H9 (cell line): ENCODE measurements at places on chromosomes 16 and 17. TPM values are rescaled to one million over a fixed set of nuclear protein-coding genes. Genes with fewer than 3 reads are reported as not detected.

DNA sequence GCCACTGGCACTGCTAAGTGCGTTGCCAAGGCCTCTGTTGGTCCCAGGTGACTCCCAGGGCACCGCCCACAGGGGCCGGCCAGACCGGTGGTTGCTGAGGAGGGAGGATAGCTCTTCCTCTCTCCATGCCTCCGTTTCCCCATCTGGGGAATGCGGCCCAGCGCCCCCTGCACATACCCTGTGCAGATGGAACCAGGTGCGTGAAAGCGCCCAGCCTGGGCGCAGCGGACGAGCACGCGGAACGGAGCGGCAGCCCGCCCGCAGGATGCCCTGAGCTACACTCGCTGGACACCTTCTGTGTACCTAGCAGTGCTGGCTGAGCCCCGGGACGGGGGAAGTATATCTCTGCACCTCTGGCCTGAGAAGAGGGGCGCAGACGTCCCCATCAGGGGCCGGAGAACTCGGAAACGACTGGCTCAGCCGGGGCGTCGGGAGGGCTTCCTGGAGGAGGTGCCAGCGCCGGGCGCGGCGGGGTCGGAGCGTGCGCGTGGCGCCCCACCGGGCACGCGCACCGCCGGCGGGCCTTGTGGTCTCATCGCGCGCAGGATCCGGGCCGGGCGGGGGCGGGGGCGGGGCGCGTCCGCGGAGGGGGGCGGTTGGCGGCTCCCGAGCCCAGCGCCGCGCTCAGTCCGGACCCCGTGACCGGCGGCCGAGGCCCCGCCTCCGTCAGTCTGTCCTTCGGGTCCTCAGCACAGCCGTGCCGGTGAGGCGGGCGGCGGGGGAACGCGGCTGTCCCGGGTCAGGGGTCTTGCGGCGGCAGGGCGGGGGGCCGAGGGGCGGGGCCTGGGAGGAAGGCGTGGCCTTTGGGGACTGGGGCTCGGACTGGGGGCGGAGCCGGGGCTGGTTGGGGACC, at the start of the genes CCDC78 and HAGHL:
CCDC78 (minus strand) TSS at position 6 of the 853 bp plus-strand sequence. CDS start 76 bp downstream, outside the sequence.
HAGHL (plus strand) TSS at position 669 of the 853 bp plus-strand sequence. CDS start 404 bp downstream, outside the sequence.
- DNase-seq, result peak; percentile 85

Gene CACNG5
- total RNA-seq, result 1.2 and 1.6 TPM in 2 replicates

DNA sequence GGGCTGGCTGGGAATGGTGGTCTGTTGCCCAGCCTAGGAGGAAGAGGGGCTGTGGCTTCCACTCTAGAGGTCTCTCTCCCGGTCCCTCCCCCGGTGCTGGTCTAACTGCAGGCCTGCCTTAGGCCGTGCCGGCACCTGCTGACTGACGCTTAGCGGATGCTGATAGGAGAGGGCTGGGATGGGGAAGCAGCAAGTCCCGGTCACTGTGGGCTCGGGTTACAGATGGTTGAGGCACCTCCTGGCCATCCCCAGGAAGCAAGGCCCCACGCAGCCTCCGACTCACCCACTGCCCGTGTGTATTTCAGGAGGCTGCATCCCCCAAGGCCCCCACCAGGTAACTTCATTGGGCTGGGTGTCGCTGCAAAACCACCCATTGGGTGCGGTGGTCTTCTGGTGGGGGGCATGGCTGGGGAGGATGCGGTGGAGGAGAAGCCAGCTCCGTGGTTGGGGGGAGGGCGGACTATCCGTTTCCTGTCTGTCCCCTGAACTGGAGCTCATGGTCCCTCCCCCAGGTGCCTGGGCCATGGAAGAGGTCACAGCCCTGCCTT, 278.9 kb downstream of the SEC14L1 start:
- peak; percentile 95 for DNase-seq

Gene TMEM114
- 0.33 and 1.2 TPM in 2 replicates for total RNA-seq

GRCh38 chr17:62775876-62776275, 32.2 kb downstream of the MARCHF10 start:
- DNase-seq, result peak; percentile 11

Gene LPCAT2
- total RNA-seq, result 2.5 and 2.8 TPM in 2 replicates

DNA sequence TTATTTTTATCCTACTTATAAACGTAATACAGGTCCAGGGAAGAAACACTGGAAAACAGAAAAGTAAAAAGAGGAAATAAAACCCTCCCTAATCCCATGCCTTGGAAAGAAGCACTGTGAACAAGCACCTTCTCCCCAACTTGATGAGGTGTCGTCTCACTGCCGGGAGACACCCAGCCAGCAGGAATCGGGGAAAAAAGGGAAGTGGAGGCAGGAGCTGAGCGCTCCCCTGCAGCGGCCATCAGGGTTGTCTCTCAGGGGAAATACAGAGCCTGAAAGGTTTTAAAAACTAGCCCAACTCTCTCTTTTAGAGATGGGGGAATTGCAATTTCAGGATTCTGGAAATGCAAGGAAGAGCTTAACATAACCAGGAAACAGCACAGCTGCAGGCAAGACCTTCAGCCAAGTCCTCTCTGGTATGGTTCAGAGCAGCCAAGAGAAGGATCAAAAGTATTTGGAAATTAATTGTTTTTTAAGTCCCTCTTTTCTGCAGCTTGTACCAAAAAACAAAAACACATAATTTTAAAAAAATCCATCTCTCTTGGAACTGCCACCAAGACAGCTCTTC, 96.3 kb upstream of the RCVRN start:
- DNase-seq, result no peak

Gene ACSM5
- total RNA-seq, result not detected in 2 replicates

- DNase-seq, result peak; percentile 40
Observed at GRCh38 chr17:67474081-67474661, 97.1 kb downstream of the PITPNC1 start.

Gene CLEC3A
- total RNA-seq, result not detected in 2 replicates

Gene EFCAB5
- total RNA-seq, result not detected in 2 replicates
